Activated T-cell treated with anti-CD3 and anti-CD28 coated beads, Interleukin-2, amount 50 U/mL, for 4 hours (primary cell): ENCODE measurements at places on chromosomes 7 and 10. TPM values are rescaled to one million over a fixed set of nuclear protein-coding genes. Genes with fewer than 3 reads are reported as not detected.

DBF4 gene
- 43.7 TPM for total RNA-seq

CALHM3 gene
- not detected for total RNA-seq

PIK3AP1 gene
- total RNA-seq: 6.9 TPM

TLL2 gene
- not detected for total RNA-seq

MMP21 gene
- not detected for total RNA-seq

PIK3CG gene
- 19.7 TPM for total RNA-seq

CD36 gene
- 0.42 TPM for total RNA-seq

MOGAT3 gene
- not detected for total RNA-seq

CCL24 gene
- not detected for total RNA-seq

ZCCHC24 gene
- total RNA-seq: 0.63 TPM

KCNIP2 gene
- 0.23 TPM for total RNA-seq

CPED1 gene
- 0.20 TPM for total RNA-seq

CLDN15 gene
- total RNA-seq: 18.5 TPM

RAMP3 gene
- not detected for total RNA-seq

GOLGA7B gene
- total RNA-seq: 0.30 TPM

AGAP5 gene
- 4.2 TPM for total RNA-seq

AS3MT gene
- 0.22 TPM for total RNA-seq

HTRA1 gene
- 0.41 TPM for total RNA-seq

CAV2 gene
- total RNA-seq: 0.16 TPM

CRTAC1 gene
- total RNA-seq: not detected

FAM237B gene
- total RNA-seq: not detected
